HT1080 (cell line): ENCODE measurements at places on chromosomes 5 and 9.

DNA sequence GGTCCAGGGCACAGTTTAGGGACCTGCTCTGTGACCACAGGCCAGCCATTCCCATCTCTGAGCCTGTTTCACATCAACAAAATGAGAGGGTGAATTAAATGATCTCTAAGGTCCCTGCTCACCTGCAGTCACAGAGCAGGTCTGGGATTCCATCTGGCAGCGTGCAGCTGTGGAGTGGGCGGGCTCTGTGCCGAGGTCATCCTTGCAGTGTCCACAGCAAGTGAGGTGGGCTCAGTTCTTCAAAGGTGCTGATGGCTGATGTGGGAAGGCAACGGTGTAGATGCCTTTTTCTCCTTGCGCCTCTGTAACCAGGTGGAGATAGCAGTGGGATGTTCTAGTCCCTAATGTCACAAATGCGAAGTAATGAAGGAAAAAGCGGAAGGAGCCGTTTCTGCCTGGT, 11.9 kb downstream of the OR2V1 start:
- DNase-seq, result no peak

GRCh38 chr5:121573721-121574382, 277.8 kb upstream of the FTMT start:
- no peak for DNase-seq

- no peak for DNase-seq
These were observed 407.4 kb downstream of the HCN1 start for GRCh38 chr5:45288746-45289145.

DNA sequence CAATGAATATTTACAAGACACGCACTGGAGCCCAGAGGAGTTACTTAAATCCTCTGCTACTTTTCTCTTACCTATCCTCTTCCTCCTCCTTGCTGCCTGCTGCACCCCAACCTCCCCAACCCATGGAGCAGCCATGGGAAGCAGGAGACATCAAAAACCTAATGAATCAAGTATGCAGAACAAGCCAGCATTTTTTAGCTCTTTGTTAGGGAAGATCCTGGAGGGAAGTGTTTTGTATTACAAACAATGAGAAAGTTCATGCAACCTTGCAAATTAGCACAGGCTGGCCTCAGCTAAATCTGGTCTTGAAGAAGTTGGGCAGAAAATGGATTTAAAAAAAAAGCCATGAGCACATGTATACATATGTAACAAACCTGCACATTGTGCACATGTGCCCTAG, 498.8 kb downstream of the KIF4B start:
- no peak for DNase-seq

- no peak for DNase-seq
These were observed 156.8 kb downstream of the DCP2 start for GRCh38 chr5:113133211-113133975.

- no peak for DNase-seq
These were observed 56.7 kb upstream of the NXNL2 start for GRCh38 chr9:88478246-88478645.

DNA sequence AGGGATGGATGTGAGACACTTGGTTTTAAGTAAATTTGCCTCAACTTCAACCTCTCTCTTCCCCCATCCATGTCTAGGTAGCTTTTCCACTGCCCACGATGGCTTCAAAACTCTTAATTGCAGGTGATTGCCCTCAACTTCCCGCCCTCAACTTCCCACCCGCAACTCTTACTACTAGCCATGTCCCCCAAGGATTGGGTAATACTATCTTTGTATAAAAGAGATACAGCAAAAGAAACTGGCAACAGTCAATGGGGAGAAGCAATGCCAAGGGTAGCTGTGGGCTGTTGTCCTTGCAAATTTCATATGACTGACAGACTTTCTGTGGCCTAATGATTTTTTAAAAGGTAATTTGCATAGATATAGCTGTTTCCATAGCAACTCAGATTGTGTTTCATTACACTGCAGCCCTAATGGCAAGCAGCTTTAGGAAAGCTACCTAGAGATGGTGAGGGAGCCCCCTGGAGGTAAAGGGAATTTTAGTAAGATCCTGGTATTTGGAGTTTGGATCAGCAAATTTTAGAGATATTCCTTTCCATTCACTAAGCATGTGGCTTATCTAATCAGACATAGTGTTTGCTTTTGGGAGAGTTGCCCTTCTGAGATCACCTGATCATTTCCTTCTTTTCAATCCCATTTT, 421.5 kb upstream of the DAP start:
- DNase-seq, result peak; percentile 49

DNA sequence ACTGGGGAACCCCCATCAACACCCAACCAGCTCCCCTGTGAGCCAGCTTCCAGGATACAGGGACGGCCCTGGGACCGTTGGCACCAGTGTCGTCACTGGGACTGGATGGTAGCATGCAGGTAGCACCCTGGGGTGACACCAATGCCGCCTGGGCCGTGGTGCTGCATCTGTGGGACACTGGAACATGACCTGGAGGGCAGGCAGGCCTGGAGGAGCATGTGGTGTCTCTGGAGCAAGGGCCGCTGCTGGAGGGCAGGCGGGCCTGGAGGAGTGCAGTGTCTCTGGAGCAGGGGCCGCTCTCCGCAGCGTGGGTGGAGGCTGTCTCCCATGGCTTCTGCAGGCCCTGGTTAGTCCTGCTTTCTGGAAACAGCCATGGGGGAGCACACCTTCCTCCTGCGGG, 13.1 kb downstream of the LPCAT1 start:
- no peak for DNase-seq

DNA sequence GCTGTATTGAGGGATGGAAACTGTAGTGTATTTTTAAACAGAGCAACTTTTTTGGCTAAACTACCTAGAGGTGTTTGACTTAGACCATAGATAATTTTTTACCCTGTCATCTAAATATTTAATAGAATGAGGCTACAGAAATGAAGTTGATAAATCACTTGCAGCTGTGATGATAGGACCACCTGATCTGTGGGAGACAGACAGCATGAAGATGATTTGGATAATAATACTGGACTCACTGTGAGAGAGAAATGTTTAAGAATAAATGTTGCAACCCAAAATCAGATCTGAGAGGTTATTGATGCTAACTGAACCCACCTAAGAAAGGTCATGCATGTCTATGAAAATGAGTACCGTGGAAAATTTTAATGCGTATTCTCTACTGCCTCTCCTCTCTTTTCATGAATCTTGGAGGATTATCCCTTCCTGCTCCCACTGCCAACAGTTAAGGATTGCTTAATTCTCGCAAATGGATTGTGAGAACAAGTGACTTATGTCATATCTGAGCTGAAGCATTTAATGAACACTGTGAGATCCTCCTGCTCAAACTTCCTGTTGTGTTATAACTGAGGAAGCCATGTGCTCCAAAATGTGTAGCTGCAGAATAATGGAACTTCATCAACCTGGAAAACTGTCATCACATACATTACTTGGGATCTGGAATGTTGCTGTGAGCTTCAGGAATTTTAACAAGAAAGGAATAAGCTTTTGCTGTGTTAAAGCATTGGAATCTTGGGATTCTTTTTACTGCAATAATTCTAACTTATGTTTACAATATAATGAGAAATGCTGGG, 617.9 kb upstream of the CDH18 start:
- no peak for DNase-seq
